Effector CD8-positive, alpha-beta T cell (primary cell): ENCODE measurements at places on chromosomes 12 and 14.

DNA sequence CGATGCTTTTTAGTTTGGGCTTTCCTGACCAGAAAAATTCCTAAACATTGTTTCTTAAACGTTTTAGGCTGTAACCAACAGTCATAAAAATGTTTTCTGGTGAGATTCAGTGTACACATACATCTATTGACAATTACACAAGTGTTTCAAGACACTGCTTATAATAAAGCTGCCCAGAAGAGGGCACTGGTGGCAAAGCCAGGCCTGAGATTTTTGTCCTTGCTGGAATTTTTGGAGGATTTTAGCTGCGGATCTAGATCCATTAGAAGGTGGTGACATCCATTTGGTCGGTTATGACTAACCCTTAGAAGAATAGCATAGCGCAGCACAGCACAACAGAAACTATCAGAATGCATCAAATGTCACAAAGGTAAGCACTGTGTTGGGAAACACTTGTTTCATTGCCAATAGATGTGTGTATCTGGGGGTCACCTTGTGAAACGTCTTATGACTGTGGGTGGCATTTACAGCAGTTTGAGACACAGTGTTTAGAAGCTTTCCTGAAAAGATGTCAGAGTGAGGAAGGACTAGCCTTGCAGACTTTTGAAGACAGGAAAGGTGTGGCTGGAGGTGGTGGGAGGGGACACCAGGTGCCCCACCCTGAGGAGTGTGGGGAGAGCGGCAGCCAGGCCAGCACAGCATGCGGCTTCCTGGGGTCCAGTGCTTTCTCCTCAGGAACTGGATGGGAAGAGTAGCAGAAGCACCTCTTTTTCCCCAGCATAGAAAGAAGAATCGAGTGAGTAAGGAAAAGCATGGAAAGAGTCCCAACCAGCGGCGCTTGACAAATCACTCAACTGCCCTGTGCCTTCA is 54.7 kb upstream of the FKBP4 start:
- no peak for DNase-seq

- DNase-seq, result no peak
These were observed 14.1 kb upstream of the SINHCAF start for GRCh38 chr12:31339831-31340622.

DNA sequence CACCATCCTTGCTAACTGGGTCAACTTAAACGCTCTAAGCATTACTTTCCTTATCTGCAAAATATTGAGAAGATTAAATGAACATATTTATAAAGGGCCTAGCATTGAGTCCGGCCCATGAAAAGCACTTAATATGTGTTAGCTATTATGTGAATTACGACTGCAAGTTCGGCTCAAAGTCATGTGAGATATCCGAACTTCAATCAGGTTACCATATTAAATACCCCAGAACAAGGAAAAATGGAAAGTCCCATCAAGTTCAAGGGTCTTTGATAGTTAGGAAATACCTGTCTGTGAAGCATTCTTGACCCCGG is 487 bp upstream of the NRDE2 start:
- DNase-seq, result no peak

DNA sequence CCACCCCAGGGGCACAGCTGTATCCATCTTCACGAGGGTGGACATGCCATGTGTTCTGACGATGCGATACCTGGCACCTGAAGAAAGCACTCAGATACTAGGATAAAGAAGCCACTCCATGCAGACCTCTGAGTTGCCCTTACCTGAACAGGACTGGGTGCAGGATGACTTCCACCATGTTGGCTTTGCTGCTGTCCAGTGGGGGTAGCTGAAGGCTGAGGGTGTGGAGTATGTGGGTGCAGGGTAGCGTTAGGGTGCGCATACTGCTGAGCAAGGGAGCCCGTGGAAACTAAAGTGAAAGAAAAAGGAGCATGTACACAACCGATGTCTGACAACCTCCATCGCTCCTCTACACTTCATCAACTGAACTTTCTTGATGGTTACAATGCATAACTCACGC is 51.3 kb downstream of the SH2B3 start:
- no peak for DNase-seq

- DNase-seq, result no peak
These were observed 36.3 kb upstream of the MAP3K9 start for GRCh38 chr14:70845601-70846000.

- no peak for DNase-seq
These were observed 1.1 kb downstream of the WDR20 start for GRCh38 chr14:102140750-102141145.

- DNase-seq, result no peak
These were observed 82.4 kb downstream of the RTN1 start for GRCh38 chr14:59788176-59788575.

DNA sequence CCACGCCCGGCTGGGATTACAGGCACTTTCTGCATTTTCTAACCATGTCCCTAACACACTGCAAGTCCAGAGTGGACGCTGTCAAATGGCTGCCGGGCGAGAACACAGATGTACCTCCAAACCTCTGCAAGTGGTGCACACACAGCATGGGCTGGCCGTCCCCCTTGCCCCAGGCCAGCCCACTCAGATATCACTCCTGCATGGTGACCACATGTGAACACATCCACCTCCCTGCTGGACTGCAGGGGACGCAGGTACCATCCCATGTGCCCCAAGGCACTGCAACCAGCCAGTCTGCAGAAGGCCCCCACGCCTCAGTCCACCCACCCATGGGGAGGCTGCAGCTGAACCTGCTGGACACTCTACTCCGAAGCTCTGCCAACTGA is 14.0 kb downstream of the BRF1 start:
- DNase-seq, result no peak

- DNase-seq, result no peak
These were observed 10.2 kb upstream of the SLC17A8 start for GRCh38 chr12:100346660-100347059.

DNA sequence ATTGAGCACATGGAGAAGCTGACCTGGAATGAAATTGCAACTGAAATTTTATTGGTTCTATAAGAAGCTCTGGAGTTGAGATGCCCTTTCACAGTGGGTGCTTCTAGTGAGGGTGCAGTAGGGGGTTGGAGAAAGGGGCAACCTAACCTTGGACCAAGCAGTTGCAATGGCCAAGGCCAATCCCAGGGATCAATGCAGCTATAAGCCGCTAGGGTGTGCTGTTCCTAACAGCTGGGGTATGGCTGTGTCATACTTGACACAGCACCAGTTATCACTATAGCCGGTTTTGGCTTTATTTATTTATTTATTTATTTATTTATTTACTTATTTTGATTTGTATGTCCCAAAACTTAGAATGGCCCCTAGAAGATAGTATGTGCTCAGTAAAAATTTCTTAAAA is 505.9 kb downstream of the FLRT2 start:
- DNase-seq, result no peak

DNA sequence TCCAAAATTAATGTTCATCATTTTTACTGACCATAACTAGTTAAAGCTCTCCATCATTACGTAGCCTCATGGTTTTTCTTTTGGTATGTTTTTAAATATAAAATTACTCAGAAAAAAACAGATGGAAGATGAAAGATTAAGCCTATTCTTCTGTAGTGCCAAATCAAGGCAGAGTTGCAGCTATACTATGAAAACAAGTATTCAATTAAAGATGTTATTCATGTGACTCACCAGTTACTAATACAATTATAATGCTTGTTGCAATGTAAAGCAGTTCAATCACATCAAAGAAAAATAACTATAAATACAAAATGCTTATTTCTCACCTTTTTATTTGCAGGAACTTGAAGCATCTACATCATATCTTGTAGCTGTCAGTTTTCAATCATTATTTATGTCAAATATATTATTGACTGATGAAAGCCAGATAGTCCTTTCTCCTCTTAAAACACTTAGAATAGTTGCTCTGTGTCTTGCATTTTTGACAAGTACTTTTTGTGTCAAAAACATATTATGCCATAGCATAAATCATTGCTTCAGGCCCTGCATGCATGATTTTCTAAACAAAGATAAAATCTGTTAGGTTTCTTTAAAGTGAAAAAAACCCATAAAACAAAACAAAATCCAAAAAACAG is 36.0 kb upstream of the TRHDE start:
- no peak for DNase-seq

DNA sequence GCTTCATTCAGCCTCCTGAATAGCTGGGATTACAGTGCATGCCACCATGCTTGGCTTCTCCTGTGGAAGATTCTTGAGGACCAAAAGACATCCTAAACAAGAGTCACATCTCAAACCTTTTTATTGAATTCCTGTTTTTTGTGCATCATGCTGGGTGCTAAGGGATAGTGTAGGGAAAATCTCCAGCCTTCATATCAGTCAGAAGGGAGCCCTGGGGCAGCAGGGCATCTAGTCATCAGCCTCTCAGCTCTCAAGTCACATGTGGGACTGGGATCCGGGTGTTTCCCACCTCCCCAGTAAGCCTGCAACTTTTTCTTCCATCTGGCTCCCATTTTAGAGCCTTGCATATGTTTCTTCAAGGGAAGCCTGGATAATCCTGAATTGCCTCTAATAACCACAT is 25.1 kb upstream of the OASL start:
- no peak for DNase-seq

GRCh38 chr14:21917699-21918436 is 244.2 kb upstream of the OR4E1 start:
- DNase-seq, result peak; percentile 16

DNA sequence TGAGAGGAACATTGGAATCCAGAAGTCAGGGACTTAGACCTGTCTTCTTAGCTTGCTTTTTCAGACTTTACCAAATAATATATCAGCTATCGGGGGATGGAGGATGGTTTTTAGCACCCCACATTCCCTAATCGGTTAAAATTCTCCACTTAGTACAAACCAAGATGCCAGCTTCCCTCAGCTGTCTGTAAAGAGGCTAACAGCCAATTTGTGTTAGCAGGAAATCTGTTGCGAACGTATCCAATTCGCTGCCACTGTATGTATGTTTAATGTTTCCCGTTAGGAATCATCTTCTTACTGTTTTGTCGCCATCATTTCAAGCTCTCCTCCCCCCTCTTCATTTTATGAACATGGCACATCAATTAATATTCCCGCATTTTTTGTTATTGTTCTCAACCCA is 289.0 kb downstream of the BCL11B start:
- no peak for DNase-seq

- DNase-seq, result no peak
These were observed 291.2 kb downstream of the AKAP6 start for GRCh38 chr14:32620303-32620702.

- no peak for DNase-seq
These were observed 155.3 kb upstream of the ATP2B1 start for GRCh38 chr12:89863968-89864367.

GRCh38 chr12:66896797-66897196 is 217.9 kb upstream of the GRIP1 start:
- no peak for DNase-seq

- no peak for DNase-seq
These were observed 135.5 kb downstream of the PAWR start for GRCh38 chr12:79555028-79555925.

GRCh38 chr12:4117386-4118016 is 156.1 kb upstream of the CCND2 start:
- DNase-seq, result no peak

DNA sequence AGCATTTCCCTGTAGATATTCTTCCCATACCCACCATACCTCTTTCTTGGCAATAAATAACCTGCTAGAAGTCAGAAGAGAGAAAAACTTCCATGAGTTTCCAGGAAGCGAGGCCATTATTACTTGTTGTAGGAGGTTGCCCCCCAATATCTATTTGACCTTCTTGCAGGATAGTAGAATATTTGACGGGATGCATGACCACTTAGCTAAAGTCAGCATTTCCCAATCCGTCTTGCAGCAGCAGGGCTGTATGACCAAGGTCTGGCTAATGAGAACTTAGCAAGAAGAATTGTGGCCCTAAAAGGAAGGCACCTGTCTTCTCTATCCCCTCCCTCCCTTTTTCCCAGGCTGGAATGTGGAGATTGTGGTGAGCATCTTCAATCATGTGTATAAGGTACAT is 51.5 kb downstream of the NINJ2 start:
- no peak for DNase-seq

GRCh38 chr12:23536293-23536692 is 413.2 kb downstream of the SOX5 start:
- no peak for DNase-seq

GRCh38 chr14:21768116-21768874 is 94.7 kb upstream of the OR4E1 start:
- no peak for DNase-seq

DNA sequence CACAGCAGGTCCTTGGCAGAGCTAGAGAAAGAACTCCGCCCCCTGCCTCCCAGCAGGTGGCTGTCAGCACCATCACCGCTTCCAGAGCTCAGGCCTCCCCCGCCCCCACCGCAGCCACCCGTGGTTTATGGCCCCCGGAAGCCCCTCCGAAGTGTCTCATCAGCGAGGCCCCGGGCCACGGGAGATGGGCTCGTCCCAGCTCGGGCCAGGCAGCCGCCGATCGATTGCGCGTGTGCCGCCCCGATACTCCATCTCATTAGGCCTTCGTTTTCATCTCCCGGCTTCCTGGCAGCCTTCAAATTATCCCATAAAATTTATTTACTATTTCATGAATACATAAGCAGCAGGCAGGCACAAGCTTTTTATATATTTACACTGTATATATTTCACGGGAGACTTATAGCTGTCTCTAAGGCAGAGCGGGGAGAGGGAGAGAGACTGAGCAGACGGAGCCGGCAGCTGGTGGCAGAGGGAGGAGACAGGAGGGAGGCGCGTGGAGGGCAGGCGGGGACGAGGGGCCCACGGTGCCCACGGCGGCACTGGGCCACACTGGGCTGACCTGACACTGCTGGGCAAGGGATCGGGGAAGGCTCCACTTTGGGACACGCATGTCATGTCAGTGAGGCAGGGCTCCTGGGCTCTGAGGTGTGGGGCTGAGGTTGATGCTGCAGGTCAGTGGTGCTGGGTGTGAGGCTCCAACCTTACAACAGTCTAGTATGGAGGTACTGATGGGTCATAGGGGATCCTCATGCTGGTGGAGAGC is 241.2 kb downstream of the RBM19 start:
- no peak for DNase-seq

GRCh38 chr14:57610631-57611030 is 117.0 kb upstream of the CCDC198 start:
- no peak for DNase-seq

DNA sequence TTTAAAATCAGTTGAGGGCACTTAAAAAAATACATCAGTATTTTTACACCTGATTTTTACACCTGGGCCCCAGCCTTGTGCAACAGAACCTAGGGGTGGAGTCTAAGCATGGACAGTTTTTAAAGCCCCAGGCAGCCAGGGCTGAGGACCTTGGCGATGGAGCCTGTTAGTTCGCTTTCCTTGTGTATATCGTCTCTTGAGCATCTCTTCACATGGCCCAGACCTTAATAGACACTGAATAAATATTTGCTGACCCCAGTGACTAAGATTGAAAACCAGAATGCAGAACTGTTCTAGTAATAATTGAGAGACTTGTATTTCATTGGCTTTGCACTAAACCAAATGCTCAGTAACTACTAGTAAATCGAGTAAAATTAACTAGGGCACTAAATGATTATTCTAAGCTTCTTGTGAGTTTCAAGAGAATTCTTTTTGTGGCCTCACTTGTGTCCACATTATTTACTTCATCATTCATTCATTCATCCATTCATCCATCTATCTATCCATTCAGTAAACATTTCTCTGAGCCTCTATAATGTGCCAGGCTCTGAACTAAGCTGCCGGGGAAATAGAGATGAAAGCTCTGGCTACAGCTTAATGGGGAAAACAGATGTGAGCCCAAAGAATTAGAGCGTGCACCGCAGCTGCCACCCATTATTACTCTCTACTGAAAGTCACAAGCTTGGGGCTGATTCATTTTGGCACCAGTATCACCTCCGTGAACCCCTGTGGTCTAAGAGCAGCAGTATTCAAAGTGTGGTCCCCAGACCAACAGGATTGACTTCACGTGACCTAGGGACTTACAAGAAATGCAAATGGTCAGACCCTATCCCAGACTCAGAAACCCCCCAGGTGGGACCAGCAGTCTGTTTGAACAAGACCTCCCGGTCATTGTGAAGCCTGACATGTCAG is 30.7 kb upstream of the BCL7A start:
- no peak for DNase-seq
